ENCODE measurements at places on chromosomes 6 and 20. TPM values are rescaled to one million over a fixed set of nuclear protein-coding genes. Genes with fewer than 3 reads are reported as not detected.

DUSP22 gene
- 10.5 TPM for total RNA-seq

GRCh38 chr6:149895833-149896271 lies 2.1 kb downstream of the RAET1E start:
- DNase-seq = peak; percentile 72

GRCh38 chr6:138559143-138559542 lies 59.8 kb upstream of the NHSL1 start:
- DNase-seq = no peak

RSPO4 gene
- total RNA-seq = not detected

DNA sequence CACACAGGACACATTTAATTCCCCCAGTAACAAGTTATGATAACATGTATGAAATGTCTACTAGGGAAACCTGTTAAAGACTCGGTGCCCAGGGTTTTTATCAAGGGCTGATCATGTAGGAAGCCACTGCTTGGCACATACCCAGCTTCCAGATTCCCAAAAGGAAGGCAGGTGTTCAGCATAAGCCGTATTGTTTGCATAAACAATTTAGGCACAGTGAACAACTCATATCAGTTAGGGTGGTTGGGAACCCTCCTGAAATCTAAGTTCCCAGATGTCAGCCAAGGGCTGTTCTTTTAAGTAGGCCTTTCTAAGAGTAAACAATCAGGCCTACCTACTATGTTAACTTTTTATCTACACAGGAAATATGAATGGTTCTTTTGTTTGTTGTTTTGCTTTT lies 74.1 kb downstream of the ASXL1 start:
- no peak for DNase-seq

- DNase-seq = no peak
These were observed at the start of gene BEND3 for GRCh38 chr6:107114926-107115694. TSS of gene BEND3 (minus strand) at chr6:107115515. CDS start at chr6:107099285, 16,230 bp downstream.

DNA sequence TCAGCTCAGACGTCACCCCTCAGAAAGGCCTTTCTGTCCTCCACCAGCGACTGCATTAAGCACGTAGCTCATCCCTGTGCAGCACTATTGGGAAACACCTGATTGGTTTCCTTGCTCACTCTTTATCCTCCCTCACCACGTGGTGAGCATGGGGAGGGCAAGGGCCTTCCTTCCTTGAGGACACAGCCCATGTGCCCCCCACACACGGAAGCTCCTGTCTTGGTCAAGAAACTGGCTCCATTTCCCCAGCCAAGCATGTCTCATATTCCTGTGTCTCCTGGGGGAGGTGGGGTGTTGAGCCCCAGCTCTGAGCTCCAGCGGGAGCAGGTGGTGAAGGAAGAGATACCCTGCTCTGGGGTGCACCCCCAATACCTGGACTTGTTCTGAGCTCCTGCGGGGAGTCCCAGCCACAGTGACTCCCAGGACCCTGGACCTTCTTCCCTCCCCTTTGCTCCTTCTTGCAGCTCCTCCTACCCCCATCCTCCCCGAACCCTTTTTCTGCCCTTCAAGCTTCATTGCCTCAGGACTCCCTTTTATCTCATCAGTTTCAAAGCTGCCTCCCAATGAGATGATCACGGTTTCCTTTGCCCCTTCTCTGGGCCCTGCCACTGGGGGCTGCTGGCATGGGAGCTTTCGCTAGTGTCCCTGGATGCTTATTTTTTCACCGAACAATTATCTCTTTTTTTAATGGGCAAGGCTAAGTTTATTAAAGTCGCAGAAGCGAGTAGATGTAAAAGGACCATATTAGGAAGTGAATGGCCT lies 230.1 kb downstream of the TFAP2C start:
- DNase-seq = no peak

RBM24 gene
- 26.3 TPM for total RNA-seq

DNA sequence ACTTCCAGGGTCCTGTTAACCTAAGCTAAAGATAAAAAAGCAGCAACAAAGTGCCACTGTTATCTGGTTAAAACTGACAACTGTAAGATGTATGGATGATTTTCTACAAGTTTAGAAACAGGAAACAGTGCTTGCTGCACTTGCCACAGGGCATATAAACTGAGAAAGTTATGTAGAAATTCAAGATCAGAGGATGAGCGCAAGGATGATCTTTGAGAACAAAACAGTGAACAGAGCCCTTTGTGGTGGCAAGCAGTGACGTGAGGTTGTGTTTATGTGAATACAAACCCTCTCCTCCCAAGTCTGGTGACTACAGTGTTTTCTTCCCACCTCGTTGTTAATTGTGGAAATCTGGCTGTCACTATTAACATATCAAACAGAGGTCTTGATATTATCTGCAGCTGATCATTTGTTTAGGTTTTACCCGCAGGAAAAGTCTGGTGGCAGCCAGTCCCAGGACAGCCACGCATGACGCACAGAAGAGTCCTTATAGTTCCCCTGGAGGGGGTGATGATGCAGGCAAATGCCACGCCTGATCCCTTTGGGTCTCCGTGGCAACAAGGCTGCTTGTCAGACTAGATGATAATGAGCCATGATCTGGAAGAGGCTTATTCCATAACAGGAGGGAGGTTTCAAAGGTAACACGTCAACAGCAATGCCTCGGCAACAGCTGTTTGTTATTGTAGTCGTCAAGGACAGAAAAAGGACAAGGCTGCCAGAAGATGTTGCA lies 43.1 kb upstream of the TNFAIP3 start:
- DNase-seq = peak; percentile 92

DNA sequence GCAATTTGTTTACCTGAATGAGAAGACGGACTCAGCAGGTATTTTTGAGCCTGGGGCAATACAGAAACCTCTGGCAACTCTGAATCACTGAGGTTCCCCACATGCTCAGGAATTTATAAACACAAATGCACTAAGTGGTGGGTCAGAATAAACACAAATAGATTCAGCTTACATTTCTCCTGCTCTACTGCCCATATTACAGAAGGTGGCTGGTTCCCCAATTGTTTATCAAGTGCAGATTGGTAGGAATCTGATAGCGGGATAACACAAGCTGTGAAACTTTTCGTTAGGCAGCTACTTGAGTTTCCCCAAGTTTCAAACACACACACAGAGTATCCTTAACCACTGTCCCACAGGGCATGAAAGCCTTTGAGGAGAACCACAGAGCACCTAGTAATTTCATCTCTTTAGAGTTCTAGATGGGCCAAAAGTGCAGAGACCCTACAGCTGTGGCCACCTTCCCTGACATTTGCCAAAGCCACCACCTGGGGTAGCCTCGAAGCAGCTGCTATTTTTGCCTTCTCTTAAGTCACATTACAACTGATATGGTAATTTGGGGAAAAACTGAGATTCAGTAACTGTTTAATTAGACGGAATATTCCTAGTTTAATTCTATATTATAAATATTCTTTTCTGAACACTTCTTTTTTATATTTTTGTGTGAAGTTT lies 204.2 kb upstream of the PTCHD4 start:
- DNase-seq = no peak

DNA sequence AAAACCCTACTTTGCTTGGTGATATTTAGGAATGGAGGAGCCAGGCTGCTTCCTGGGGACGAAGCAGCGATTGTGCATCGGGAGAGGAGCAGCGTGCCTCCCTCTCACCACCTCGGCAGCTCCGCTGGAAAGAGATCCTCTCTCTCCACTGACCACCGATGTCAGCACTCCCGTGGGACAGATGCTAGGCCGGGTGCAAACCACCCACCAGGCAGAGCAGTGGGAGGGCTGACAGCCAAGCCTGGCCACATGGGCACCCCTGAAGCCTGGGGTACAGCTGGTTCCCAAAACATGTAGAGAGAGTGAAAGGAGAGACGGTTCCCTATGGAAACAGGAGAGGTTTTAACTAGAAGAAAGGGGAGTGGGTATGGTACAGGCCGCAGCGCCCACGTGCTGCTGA lies 220.0 kb downstream of the ANKRD60 start:
- no peak for DNase-seq

GRCh38 chr6:14671261-14671681 lies 553.7 kb downstream of the CD83 start:
- peak; percentile 32 for DNase-seq

DNA sequence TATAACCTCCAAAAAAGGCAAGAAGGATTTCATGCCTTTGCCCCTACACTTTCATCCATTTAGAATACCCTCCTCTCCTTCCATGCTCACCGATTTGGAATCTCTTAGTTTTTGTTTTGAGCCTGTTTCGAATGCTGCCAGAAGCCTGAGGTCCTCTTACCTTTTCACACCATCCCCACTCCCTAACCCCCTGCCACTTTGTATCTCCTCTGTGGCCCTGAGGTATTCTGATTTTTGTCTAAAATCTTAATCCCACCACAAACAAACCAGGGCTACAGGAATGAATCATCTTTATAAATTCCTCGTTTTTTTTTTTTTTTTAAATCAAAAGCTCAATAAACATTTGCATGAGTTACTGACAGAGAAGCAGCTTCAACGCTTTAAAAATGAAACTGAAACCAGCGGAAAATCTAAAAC lies 1.6 kb upstream of the RPS12 start:
- DNase-seq = no peak

DNA sequence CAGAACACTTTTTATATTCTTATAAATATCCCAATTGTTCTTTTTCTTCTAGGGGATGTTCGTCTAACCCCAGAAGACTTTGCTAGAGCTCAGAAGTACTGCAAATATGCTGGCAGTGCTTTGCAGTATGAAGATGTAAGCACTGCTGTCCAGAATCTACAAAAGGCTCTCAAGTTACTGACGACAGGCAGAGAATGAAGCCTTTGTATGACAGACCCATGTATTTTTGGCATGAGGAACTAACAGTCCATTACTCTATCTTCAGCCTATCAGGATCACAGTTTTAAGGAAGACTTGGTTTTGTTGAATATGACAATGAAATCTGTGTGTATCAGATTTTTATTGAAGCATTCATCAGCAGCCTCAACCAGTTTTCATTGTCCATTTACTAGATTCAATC lies 71.4 kb downstream of the VTA1 start:
- DNase-seq = no peak

DNA sequence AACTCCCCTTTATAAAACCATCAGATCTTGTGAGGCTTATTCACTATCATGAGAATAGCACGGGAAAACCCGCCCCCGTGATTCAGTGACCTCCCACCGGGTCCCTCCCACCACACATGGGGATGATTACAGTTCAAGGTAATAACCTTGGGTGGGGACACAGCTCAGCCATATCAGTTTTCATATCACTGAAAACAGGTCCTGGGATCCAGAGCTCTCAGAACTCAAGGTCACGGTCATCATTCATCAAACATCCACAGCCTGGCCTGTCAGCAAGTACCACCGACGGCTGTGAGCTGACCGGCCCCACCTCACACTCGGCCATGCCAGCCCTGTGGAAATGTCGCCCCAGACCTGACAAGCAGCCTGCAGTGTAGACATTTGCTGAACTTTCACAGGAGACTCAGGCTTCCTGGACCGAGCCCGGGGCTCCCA lies 14.1 kb upstream of the FRMD1 start:
- DNase-seq = no peak

WFDC10B gene
- total RNA-seq = not detected

DNA sequence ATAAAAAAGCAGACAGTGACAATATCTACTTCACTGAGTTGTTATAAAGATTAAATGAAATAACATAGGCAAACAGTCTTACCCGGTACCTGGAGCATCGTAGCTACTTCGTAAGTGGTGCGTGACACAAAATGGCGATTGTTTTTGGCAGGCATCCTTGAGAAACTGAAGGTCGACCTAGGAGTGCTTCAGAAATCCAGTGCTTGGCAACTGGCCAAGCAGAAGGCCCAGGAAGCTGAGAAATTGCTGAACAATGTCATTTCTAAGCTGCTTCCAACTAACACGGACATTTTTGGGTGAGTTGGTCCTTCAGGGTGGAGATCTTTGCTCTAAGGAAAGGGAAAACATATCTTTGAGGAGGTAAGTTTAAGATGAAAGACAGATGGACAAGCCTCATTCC lies 4.8 kb downstream of the BPIFA2 start:
- DNase-seq = no peak

- no peak for DNase-seq
These were observed 3.9 kb upstream of the LY6G6D start for GRCh38 chr6:31711233-31711632.

GRCh38 chr20:671252-672030 lies 4.2 kb downstream of the SCRT2 start:
- DNase-seq = no peak

FHL5 gene
- total RNA-seq = not detected

RAET1G gene
- total RNA-seq = 0.69 TPM

GRCh38 chr6:117553142-117553541 lies 49.2 kb downstream of the GOPC start:
- no peak for DNase-seq

GRCh38 chr20:45965169-45966002 lies 6.6 kb downstream of the ZNF335 start:
- DNase-seq = no peak

BFSP1 gene
- 2.8 TPM for total RNA-seq

GRCh38 chr6:80357674-80358073 lies 251.2 kb downstream of the BCKDHB start:
- no peak for DNase-seq

DNA sequence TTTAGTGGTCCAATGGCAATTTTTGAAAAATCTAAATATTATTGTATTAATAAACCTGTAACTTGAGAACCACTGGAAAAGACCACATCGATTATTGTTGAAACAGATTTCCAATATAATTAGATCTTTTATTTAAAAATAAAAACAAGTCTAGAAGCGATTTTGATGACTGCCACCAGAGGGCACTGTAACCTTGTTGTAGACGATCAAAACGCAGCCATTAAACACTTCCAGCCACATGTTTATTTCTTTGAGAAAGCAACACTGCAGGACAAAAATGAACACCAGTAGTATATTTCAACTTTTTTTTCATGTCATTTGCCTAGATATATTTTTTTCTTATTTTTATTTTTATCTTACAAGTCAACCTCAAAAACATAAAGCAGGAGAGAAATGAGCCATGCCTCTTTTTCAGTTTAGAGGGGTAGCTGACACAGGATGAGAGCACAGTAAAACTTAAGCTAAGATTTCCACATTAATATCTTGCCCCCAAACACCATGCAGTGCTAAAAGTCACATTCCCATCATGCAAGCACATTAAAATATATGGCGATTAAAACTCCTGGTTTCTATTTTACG lies 115.4 kb downstream of the OPRM1 start:
- DNase-seq = peak; percentile 57

DNA sequence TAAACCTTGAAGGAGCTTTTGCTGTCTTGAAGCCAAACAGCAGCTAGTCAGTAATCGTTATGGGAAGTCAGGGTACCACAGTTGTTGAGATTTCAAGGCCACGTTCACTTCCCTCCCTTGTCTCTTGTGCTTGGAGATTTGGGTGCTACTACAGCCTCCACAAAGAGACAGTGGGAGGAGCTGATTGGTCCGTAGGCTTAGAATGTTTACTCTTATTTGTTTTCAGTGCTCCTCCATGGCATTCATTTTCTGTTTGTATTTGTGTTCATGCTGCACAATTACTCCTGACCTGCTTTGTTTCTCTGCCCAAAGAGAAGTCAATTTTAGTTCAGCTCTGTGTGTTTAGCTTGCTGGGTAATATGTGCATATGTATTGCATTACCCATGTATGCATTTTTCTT lies 147.7 kb downstream of the PRL start:
- no peak for DNase-seq

- DNase-seq = no peak
These were observed 114.4 kb downstream of the SULF2 start for GRCh38 chr20:47670913-47671312.

DNA sequence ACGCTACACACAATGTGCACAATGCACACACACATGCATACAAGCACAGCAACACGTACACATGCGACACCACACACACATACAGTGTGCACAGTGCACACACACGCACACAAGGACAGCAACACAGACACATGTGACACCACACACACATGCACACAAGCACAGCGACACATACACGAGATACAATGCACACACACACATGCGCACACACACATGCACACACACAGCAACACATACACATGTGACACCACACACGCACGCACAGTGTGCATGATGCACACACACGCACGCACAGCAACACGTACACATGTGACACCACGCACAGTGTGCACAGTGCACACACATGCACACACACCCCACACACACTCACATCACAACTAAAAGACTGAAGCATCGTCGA lies 327.3 kb downstream of the THBS2 start:
- DNase-seq = no peak

Data from HFFc6 (cell line).